ENCODE measurements at places on chromosomes 5 and 9.

DNA sequence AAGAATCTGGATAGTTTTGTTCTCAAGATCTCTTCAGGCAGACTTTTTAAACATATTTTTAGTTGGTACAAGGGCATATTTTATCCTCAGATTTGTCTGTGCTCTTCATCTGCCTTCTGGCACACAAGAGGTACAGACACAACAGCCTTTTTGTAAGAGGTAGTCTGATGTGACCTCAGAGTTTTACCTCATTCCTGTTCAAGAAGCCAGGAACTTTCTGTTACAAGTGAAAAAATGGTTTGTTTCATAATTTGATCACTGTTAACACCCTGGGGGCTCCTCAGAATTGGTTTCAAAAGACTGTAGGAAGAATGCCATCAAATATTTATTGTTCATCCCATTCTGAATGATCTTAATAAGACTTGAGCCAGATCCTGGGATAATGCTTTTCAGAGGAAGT is 136.7 kb downstream of the PRKACG start:
- no peak for DNase-seq

GRCh38 chr5:79256563-79256962 is 20.6 kb downstream of the JMY start:
- no peak for DNase-seq

- DNase-seq = peak; percentile 94
Observed at GRCh38 chr5:153960269-153961215, 78.2 kb downstream of the FAM114A2 start.

DNA sequence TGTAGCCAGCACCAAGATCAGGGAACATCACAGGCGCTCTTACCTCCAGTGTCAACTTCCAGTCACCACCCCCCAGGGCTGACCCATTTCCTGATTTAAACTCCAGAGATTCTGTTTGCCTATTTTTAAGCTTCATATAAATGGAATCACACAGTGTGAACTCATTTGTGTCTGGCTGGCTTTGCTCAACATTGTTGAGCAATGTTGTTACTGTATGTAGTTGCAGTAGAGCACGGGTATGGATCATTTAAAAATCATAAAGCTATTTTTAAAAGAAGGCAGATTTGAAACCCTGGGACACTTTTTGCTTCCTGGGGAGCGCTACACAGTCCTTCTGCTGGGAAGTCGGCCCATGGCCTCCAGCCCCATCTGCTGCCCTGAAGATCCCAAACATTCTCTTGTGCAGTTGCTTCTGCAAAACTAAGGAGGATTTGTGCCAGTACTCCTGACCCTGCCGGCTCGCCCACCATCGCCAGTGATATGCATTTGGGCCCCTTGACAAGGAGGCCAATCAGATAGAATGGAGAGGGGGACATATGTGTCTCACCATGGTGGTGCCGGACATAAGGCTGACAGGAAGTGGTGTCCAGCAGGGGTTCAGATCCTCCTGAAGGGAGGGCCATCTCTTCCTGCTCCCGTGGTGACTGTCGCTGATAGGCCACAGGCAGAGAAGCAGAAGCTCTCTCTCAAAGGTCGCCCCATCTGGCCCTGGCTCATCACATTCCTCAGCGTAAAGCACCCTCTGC is 13.3 kb downstream of the DCANP1 start:
- DNase-seq = peak; percentile 51

DNA sequence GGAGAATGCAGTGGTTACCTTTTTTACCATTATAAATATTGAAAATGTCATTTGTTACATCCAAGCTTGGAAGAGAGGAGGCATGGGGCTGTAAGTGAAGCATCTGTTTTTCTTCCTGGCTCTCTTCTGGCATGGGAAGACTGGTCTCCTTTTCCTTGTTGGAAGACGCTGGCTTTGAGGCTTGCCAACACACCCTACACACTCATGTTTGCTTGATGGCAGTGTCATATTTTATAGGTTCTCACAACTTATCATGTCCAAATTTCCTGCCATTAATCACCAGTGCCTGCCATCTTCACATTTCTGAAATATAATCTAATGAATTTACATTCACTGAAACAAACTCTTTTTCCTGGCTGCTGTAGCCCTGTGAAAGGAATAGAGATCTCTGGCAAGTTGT is 252.9 kb downstream of the MAN2A1 start:
- no peak for DNase-seq

GRCh38 chr9:134455934-134456755 is 129.9 kb downstream of the RXRA start:
- peak; percentile 86 for DNase-seq

DNA sequence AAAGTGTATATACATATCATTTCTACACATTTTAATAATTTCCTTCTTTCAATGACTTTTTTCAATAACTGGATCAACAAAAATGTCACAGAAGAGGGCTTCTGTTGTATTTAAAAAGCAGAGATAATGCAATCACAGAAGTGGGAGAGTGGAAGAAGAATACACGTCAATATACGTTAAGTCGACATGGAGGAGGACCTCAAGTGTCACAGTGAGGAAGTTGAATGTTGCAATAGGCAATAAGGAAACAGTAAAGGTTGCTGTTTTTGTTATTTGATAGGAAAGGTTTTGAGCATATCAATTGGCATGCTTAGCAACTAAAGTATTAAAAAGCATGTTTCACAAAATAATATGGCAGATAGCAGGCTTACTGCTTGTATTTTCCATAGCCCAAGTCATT is 184.0 kb upstream of the NR4A3 start:
- DNase-seq = no peak

GRCh38 chr5:109838157-109838556 is 148.4 kb downstream of the MAN2A1 start:
- peak; percentile 47 for DNase-seq

DNA sequence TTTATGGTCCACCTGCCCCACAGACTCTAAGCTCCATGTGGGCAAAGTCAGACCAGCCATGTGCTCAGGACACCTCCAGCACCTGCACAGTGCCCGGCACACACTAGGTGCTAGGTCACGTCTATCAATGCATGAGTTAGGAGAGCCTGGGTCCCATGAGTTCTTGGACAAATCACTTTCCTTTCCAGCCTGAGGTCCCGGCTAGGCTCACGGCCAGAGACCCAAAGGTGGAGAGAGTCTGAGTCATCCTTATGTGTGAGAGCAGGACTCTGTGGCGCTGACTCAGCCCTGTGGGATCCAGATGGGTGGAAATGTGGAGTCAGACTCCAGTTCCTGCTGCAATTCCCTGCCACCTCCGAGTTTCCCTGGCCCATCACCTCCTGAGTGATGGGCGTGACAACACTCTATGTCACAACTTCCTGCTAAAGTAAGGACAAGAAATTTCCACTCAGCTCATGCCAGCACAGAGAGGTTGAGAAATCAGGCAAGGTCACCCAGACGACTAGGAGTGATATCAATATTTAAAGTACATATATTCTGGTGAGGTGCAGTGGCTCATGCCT is 2.5 kb upstream of the ST6GALNAC4 start:
- peak; percentile 81 for DNase-seq

GRCh38 chr9:91428436-91428835 is 4.8 kb upstream of the NFIL3 start:
- no peak for DNase-seq

DNA sequence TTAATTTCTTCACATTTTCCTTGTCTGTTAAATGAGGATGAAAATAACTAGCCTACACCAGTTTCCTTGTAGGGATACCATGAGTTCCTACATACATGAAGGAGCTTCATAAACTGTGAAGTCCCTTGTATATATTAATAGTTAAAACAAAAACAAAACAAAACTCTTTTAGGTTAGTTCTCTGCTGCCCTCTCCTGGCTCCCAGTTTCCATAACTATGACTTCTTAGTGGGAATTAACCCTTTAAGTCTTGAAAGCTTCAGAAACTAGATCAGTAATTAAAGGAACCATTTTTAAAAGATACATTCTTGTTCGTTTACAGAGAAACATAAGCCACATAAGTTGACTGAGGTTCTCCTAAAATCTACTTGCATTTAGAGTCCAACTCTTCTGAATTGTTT is 500.0 kb upstream of the C9orf72 start:
- peak; percentile 68 for DNase-seq

GRCh38 chr5:59798862-59799667 is 94.5 kb downstream of the PDE4D start:
- no peak for DNase-seq

- DNase-seq = no peak
Observed at GRCh38 chr5:177967221-177967887, 28.7 kb downstream of the PROP1 start.

DNA sequence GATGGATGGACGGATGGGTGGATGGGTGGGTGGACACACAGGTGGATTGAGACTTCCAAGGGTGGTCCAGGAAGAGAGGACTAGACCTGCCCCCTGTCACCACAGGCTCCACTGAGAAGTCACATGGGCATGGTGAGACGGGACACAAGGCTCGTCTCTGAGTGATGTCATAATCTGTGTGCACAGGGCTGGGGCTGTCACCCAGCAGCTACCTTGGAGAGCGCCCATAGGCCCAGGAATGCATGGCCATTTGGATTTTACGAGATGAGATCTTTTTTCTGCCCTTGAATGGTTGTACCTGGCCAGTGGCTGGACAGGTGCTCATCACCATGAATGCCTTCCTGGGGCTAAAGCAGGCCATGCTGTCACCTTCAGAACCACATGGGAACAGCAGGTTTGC is 3.1 kb downstream of the OLFM1 start:
- peak; percentile 44 for DNase-seq

DNA sequence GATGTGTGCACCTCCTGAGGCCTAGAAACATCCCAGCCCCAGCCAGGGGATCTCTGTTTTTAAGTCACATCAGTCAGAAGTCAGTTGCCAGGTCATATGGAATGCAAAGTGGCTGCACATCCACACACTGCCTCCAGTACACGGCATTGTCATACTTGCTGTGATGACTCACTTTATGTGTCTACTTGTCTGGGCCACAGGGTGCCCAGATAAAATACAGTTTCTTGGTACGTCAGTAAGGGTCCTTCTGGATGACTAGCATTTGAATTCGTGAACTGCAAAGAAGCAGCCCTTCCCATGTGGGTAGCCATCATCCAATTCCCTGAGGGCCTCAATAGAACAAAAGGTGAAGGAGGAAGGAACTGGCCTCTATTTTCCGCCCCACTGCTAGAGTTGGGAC is 27.7 kb downstream of the AUH start:
- no peak for DNase-seq

DNA sequence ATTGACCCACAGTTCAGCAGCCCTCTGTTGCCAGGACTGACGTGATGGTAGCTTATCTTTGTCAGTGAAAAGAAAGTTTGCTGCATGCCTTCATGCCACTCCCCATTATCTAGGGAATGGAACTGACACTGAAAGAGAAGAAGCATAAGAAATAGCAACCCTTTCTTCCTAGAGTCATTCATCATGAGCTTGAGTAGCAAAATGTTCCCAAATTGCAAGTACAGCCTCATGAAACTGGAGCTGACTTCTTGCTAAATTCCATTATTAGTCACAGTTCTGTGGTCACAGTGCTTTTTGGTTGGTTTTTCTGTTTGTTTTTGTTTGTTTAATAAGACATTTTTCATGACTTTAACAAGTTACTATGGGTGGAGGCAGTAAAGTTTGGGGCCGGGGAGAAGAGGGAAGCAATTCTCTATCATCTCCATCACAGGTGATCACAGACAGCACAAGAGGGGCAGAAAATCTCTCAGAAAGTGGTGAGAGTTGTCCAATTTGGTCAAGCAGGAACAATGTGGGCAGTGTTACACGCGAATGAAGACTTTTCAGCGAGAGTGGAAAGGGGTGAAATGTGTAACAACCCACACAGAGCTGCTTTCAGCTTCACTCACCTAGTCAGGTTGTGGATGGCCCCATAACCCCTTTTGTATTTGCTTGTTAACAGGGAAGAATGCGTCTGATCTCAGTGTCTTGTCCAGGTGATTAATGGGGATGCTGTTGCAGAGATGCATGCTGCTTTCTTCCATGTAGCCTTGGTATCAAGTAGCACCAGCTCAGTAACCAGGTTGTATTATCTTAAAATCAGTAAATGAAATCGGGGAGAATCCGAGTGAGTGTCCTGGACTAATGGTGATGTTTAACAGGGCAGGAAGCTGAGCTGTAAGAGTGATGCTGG is 440.4 kb downstream of the DMRT2 start:
- DNase-seq = no peak

DNA sequence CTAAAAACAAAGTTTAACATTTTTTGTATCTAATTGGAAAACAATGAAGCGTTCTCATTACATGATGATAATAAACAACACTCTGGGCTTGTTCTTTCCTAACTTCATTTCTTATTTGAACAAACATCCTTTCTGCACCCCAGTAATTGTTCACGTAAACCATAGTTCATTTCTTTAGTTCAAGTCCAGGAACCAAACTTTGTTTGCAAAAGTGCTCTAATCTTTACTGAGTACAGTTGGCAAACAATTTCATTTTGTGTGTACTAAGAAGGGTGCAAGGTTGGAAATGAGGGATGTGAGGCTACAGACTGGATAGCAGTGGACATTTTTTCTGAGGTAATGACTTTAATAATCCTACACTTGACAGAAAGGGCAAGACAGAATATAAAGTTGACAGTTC is 113.5 kb downstream of the NREP start:
- no peak for DNase-seq

DNA sequence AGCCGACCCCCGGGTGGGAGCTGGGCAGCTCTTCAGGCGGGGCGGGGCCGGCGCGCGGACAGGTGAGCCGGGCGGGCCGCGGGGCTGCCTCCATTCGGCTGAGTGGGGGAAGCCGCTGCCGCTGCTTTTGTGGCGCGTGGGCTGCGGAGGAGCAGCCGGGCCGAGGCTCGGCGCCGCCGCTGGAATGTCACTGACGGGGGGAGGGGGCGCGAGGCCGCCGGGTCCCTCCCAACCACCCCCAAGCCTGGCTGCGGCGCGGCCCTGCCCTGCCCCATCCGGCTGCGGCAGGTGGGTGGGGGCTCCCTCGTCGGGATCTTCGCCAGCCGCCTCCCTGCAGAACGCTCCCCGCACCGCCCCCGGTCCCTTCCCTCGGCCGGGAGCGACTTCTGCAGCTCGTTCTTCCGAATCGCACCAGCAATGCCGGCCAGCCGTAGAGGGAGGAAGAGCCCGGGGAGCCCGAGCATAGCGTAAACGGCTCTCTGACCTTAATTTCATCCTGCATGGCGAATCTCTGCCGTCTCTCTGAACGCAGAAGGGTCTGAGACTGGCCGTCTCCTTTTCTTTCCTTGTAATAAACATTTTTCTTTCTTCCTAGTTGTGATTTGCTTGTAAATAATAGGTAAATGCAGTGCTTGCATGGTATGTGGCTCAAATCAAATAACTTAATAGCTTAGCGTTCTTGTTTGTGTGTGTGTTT is 505 bp downstream of the SPTAN1 start:
- DNase-seq = peak; percentile 65

GRCh38 chr9:133253268-133253667 is 21.7 kb downstream of the ABO start:
- no peak for DNase-seq

GRCh38 chr5:176899946-176900779 is 1.0 kb upstream of the HK3 start:
- peak; percentile 35 for DNase-seq

- no peak for DNase-seq
Observed at GRCh38 chr5:78755822-78756429, 107.4 kb upstream of the LHFPL2 start.

GRCh38 chr5:147487031-147487750 is 22.7 kb downstream of the DPYSL3 start:
- DNase-seq = no peak

GRCh38 chr9:23464275-23464674 is 361.8 kb downstream of the ELAVL2 start:
- DNase-seq = no peak

- DNase-seq = no peak
Observed at GRCh38 chr5:123450640-123451039, 27.4 kb upstream of the CEP120 start.

GRCh38 chr5:87254035-87254434 is 13.6 kb upstream of the RASA1 start:
- DNase-seq = no peak
